Tongue (tissue), 3 donors: ENCODE measurements at places on chromosomes 5 and 9. TPM values are rescaled to one million over a fixed set of nuclear protein-coding genes. Genes with fewer than 3 reads are reported as not detected.

Gene IL5
- total RNA-seq, result not detected

Gene OR13C4
- total RNA-seq, result 0.51 TPM

Gene ZNF354C
- total RNA-seq, result 16.3 TPM

Gene CHSY3
- total RNA-seq, result 7.6 TPM

Gene PCDHA1
- total RNA-seq, result not detected

Gene CCDC192
- 0.31 TPM for total RNA-seq

Gene TTC1
- 42.2 TPM for total RNA-seq

Gene MLANA
- not detected for total RNA-seq

Gene C7
- 2.2 TPM for total RNA-seq

Gene DMGDH
- total RNA-seq, result 1.8 TPM
